Right ventricle myocardium superior (tissue), 1 donor: ENCODE measurements at places on chromosomes 7 and 10. TPM values are rescaled to one million over a fixed set of nuclear protein-coding genes. Genes with fewer than 3 reads are reported as not detected.

The RAMP3 gene
- 31.2 TPM for total RNA-seq

The FAM171A1 gene
- total RNA-seq: 10.3 TPM

GRCh38 chr7:106065575-106066500 is 46.3 kb downstream of the SYPL1 start:
- DNase-seq: no peak

DNA sequence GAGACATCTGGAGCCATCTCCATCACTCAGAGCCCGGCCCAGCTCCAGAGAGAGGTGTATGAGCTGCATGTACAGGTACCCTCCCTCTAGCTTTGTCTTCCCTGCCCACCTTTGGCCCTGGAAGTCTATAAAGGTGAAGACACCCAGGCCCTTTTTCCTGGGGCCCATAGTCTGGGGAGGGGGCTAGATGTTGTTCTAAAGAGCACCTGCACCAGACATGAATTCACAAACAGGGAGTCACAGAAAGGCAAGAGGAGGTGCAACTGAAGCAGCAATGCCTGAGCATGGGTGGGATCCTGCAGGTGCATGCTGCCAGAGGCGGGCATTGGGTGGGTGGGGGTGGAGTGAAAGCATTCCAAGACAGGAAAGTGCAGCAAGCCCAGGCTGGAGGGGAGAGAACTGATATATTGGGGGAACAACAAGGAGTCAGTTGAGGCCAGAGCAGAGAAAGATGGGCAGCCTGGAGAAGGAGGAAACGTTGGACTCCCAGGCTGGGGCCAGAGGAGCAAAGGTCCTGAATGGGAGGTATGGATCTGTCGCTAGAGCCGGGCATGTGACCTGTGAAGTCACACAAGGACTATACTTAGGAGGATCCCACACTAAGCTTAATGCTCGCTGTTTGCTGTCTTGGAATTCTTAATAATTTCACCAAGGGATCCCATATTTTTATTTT is 11.7 kb downstream of the CDHR1 start:
- no peak for DNase-seq

GRCh38 chr10:95384011-95384704 is 93.4 kb upstream of the PDLIM1 start:
- no peak for DNase-seq
